Stimulated activated CD4-positive, alpha-beta T cell treated with anti-CD3 and anti-CD28 coated beads, Interleukin-1b, Interleukin-23, amount 100 ng/mL, for 4 hours (primary cell): ENCODE measurements at places on chromosomes 1 and 21.

GRCh38 chr1:87953732-87954344 lies 625.2 kb downstream of the LMO4 start:
- peak; percentile 29 for DNase-seq

- no peak for DNase-seq
These were observed 42.3 kb downstream of the TCEANC2 start for GRCh38 chr1:54095546-54096226.

GRCh38 chr1:187883356-187883755 lies 1054.6 kb downstream of the PLA2G4A start:
- no peak for DNase-seq

DNA sequence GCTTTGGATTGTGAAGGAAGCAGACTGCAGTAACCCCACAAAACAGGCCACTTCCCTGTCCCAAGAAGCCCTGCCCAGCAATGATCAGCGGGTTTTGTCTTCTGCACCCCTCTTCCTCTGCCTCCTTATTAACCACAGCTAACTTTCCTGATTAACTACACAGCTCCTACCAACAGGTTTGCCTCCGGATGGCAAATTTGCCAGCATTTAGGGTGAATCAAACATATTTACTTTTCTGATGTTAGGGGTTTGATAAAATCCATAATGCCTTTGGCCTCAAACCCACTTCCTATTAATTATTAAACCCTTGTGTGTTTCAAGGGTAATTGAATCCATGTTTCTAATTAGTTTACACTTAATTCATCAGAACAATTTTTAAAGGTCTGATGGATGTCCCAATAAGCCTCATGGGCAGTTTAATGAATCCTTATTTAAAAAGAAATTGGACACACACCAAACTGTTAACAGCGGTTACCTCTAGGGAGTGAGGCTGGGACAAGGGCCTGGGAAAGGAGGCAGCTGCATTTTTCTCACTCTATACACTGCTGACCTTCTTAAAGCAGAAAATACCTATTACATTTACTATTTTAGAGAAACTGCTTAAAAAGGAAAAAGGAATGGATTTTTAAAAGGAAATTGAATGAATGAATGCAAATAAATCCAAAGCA lies 91.9 kb downstream of the CSMD2 start:
- no peak for DNase-seq

DNA sequence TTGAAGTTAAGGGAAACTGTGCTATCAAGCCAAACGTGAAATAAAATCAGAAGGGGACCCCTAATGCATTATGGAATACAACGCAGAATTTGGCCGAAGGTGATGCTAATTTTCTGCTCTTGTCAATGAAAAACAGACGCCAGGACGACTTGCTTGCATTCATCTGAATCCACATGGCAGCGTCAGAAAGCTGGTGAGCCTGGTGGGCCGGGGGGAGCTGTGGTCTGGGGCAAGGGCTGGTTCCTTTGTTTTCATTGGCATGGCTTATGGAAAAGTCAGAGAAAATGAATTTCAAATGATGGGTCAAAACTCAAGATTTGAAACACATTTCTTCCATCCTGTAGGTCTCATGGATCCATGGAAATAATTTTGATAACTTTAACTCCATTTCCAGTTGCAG lies 86.4 kb upstream of the RUNX1 start:
- DNase-seq, result no peak
